NCI-H1417 treated with DMSO at 0.1 percent for 48 hours (cell line): ENCODE measurements at places on chromosomes 2 and 18.

DNA sequence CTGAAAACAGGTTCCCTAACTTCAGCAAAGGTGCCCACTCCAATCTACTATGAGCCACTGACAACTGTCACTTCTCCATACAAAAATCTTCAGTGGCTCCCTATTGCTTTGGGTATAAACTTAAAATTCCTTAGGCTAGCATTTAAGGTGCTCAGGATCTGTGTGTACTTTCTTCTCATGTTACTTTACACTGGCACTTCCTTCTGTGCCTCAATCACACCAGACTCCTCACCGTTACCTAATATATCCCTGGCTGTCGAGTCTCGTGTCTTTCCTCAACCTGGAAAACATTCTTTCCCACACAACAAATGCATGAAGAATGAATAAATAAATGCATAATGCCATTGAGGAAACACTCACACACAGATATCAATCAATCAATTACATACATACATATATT is 101.1 kb downstream of the TCF4 start:
- DNase-seq: no peak

DNA sequence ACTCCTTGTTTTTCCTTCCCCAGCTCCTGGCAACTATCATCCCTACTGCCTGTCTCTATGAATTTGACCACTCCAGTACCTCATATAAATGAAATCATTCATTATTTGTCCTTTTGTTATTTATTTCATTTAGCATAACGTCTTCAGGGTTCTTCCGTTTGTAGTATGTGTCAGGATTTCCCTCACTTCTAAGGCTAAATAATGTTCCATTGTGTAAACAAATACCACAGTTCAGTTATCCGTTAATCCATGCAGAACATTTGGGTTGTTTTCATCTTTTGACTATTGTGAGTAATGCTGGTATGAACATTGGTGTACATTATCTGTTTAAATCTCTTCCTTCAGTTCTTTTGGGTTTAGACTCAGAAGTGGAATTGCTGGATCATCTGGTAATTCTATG is 18.8 kb downstream of the DYNC2LI1 start:
- no peak for DNase-seq

- no peak for DNase-seq
Measured at GRCh38 chr2:205193836-205194228, 488.5 kb upstream of the NRP2 start.

- DNase-seq: no peak
Measured at GRCh38 chr2:188345426-188345825, 53.8 kb downstream of the GULP1 start.

GRCh38 chr18:61132031-61132430 is 201.2 kb upstream of the CDH20 start:
- DNase-seq: no peak

DNA sequence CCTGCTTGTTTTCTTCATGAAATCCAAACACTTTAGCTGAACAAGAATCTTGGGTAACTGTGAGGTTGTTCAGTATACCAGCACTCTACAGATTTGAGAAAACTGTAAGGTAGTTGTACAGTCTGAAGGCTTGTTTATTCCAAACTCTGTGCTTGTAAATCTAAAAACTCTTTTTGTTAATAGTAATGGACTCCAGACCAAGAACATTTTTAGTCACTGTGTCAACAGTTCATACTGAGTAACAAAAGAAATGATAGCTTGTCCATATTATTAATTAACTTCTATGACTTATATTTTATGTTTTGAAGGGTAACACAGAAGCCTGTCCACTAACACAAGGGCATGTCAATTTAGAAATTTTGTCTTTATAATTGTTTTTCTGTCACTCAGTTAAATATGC is 72.2 kb upstream of the KYNU start:
- DNase-seq: no peak

DNA sequence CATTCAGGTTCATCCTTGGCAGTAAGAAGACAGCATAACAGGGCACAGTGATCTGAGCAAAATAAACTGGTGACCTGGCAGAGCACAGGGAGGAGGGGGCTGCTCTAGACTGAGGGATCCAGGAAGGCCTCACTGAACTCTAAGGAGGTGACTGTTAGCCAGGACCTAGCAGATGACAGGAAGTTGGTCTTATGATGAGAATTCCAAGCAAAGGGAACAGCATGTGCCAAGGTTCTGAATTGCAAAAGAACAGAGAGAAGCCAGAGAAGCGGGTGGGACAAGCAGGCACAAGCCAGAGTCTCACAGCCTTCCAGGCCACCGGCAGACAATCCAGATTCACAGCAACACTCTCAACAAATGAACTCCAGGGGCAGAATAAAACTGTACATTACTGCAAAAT is 152.7 kb upstream of the PTPRM start:
- DNase-seq: no peak

GRCh38 chr2:120452131-120452530 is 106.2 kb downstream of the INHBB start:
- no peak for DNase-seq

DNA sequence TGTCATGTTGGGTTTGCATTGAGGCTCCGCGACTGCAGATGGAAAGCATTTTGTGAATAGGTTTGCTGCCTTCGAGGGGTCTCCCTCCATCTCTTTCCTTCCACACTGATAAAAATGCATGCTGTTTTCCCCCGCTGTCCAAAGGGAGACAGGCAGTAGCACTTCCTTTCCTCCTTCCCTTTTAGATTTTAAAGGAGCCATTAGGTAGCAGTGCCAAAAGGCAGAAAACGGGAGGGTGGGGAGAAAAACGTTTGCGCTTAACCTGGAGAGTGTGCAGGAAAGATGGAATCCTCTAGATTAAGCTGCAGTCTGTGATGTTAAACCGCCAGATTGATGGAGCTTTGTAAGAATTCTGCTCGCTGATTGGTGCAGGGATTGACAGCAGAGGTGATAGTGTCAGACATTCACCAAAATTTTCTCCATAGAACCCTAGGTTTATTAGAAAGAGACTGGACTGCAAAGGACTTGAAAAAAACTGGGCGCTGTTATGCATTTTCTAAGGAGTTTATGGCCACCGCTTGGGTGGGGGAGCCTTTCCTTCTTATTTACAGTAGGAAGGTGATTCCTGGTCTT is 688 bp downstream of the MAPRE2 start:
- no peak for DNase-seq

- no peak for DNase-seq
Measured at GRCh38 chr2:159982270-159982669, 80.1 kb downstream of the PLA2R1 start.

DNA sequence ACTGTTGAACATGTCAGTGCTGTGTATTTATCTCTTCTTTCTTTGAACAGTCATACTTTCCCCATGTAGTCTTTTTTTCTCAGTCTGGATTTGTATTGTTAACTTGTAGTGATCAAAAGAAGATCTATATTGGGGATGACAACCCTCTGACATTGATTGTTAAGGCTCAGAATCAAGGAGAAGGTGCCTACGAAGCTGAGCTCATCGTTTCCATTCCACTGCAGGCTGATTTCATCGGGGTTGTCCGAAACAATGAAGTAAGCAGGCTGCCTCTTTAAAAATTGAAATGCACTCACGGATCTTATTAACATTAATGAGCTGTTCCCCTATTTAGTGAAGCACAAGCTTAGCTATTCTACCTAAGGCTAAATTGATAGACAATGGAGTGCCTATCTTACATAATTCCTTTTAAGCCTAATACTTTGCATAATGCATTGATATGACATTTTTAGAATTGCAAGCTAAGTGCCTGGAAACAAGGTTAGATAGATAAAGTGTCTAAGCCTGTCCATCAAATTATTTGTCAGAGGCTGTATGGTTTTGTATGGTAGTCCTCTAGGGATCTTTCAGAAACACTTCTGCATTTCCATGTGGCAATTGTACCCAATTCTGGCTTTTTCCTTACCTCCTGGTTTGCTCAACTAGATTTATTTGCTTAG is 29.3 kb upstream of the FAM171B start:
- DNase-seq: no peak

- no peak for DNase-seq
Measured at GRCh38 chr2:179569831-179570233, 291.6 kb downstream of the ZNF385B start.

DNA sequence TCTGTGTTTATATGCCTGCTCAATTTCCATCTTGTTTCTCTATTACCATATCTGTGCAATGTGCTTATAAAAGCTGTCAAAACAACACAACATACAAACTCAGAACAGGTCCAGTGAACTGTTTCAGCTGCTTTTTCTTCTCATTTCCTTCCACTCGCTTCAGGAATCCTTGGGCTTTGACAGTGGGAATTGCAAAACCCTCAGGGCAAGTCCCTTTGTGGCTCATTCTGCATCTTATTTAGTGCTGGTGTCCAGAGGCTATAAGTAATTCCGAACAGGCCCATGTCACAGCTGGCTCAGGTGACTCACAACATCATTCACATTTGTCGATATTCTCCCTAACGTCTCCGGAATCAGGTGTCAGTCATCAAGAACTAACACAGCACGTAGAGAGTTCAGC is 309.9 kb upstream of the ZNF521 start:
- DNase-seq: no peak

DNA sequence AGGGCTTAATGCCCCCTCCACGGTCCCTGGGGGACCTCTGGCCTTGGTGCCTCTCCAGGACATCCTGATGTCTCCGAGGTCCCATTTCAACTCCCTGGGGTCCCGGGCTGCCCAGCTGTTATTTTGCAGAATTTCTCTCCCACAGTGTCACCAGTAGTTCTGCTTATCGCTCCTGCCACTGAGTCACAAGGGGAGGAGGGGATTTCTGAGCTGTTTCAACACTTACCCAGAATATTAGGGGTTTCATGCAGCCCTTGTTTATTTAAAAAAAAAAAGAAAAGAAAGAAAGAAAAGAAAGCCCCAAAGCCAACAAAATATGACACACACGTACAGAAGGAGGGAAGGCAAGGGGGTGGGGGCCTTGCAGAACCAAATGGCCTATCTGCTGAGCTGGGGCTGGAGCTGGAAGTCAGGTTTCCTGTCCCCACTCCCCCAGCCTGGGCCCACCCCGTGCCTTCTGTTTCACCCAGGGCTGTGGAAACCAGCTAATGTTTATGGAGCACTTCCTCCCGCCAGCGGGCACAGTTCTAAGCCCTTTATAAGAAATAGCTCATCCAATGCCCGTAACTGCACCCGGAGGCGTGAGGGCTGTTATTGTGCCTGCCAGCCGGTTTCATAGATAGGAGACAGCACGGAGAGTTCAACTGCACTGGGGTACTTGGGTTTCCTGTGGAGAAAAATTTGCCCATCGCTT is 8.4 kb upstream of the ARID5A start:
- DNase-seq: no peak
